Erythroblast (primary cell): ENCODE measurements at places on chromosomes 16 and 17.

DNA sequence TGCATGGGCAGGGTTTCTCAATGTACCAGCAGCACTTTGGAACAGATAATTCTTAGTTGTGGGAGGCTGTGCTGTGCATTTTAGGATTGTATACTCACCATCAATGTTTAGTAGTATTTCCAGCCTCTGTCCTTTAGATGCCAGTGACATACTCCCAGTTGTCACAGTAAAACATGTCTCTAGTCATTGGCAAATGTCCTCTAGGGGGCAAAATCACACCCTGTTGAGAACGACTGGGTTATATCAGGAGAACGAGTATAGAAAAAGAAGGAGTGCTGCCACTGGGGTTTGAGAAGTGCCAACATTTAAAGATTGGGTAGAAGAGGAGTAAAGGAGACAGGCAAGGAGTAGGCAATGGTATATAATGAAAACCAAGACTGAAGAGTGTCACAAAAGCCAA lies 37.9 kb upstream of the SMIM36 start:
- DNase-seq, result peak; percentile 10

DNA sequence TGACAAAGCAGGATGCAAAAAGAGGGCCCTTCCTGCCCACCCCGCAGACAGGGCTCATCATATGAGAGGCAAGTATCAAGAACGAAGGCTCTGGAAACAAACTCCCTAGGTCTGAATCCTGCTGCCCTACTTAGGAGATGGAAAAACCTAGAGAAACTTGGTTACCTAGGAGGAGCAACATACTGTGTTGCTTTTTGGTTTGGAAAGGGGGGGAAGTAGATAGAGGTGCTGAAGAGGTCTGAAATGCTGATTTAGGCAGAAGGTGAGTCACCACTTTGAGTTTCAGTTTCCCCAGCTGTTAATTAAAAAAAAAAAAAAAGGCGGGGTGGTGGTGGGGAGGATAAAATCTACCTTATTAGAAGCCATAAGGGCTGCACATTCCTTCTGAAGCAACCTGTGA lies 1.5 kb downstream of the N4BP1 start:
- DNase-seq, result peak; percentile 61

DNA sequence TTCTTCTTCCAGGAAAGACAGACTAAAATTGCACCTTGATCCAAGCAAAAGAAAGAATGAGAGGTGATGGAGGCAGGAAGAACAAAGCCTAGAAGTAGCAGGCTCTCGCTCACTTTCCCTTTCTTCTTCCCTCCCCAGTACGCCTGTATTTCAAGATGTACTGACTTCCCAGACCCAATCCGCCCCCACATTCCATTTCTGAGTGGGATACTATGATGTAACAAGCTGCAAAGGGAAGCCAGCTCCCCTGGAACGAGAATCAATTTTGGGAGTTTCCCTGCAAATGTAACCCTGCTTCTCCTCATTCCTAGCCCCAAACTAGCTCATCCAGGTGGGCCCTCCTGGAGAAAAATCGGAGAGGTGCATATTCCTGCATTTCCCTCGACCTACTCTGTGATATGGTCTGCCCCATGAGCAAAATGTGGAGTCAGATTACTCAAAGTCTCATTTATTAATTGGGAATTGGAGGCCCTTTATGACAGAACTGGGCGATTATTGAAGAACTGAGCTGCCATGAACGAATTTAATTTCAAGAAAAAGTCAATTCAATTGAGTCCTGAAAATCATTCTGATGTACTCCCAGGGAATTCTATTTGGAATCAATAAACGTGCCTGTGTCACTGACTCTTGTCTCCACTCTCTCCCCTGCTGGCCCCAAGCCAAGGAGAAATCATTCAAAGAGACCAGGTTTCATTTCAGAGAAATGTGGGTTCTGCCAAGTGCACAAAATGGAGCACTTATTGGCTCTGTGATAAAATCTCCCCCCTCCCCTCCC lies 398.9 kb downstream of the SHISA9 start:
- no peak for DNase-seq

GRCh38 chr17:42647778-42648177 lies 11.3 kb upstream of the TUBG2 start:
- no peak for DNase-seq

DNA sequence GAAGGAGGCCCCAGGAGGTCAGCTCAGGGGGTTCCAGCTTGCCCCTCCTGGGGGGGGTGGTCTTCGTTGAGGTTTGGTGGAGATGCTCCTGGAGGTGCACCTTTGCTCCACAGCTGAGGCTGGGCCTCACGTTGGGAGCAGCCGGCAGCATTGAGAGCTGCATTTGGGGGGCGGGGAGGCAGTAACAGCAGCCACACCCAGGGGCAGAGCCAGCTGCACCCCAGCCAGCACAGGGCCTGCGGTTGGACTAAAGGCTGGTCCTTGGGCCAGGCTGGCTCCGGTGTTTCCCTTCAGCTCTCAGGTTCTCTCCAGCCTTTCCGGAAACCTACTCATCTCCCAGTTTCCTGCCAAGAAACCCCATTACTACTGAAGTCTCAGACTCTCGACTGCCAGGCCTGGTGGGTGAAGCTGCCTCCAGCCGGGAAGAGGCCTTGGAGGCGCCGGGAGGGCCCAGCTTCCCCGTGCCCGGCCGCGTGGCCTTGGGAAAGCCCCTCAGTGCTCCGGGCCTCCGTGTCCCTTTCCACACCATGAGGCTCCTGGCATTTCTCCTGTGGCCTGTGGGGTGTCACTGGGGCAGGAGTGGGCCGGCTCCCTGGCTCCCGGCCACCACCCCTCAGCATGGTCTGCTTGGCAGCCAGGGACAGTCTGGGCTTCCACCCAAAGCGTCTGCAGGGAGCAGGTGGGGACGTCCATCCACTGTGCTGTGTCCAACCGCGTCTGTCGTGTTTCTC lies 14.0 kb upstream of the BAIAP2 start:
- peak; percentile 48 for DNase-seq

DNA sequence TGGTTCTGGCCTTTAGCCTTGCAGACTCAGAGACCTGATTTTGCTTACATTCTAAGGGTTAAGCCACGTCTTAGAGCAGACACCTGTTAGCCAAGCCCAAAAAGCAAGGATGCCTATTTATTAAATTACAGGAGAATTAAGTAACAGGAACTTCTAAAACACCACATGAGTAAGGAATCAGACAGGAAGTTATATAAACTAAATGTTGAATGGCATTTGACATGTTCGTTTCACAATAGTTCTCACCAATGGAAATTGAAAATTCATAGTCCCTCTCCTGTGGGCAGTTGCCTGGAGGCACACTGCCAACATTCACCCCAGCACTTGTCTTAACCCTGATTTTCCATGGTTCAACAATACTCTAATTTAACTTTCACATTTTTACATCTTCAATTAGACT lies 9.0 kb downstream of the KRTAP9-7 start:
- DNase-seq, result no peak

GRCh38 chr16:20107083-20107482 lies 33.4 kb upstream of the GPR139 start:
- no peak for DNase-seq

DNA sequence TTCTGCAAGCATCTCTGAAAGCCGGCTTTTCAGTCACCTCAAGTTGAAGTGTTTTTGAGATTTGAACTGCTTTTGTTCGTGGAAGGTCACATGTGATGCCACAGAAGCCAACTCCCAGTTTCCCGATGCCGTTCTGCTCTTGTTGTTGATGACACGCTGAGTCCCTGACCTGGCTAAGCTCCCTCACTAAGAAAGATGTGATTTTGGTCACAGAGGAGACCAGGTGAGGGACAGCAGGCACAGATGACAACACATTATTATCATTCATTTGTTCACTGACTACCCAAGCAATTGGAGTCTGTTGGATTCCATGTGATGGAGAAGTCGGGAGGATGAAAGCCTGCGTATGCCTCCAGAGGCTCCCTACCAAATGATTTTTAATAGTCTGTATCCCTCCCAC lies 822.4 kb upstream of the RBFOX1 start:
- DNase-seq, result no peak

- DNase-seq, result no peak
Measured at GRCh38 chr17:2172077-2172851, 117.4 kb downstream of the HIC1 start.

- no peak for DNase-seq
Measured at GRCh38 chr17:44804302-44805089, 25.6 kb downstream of the GJC1 start.
